Kidney epithelial cell (primary cell): ENCODE measurements at places on chromosomes 12 and 14. TPM values are rescaled to one million over a fixed set of nuclear protein-coding genes. Genes with fewer than 3 reads are reported as not detected.

ASCL1 gene
- 0.07 TPM in 1 of 2 replicates, not detected in the other for total RNA-seq

LRTM2 gene
- total RNA-seq = not detected in 2 replicates

ZFYVE21 gene
- 52.9 and 53.9 TPM in 2 replicates for total RNA-seq

TAS2R9 gene
- total RNA-seq = not detected in 2 replicates

DNA sequence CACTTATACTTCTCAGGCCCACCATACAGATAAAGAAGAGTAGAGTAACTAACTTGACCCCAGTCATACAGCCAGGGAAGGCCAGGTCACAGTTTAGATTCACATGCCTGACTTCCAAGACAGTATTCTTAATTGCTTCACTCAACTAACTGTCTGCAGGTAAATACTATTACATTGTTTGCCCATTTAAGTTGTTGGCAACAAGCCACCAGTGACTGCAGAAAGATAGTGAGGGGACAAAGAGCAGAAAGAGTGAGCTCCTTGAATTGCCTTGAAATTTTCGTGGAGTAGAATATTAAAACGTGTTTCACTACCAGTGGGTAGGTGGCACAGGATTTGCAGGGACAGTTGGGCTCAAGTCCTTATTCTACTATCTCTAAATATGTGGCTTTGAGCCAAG is 146.3 kb upstream of the RMST start:
- DNase-seq = no peak

- no peak for DNase-seq
Measured at GRCh38 chr12:128792398-128792797, 31.4 kb downstream of the SLC15A4 start.

- DNase-seq = no peak
Measured at GRCh38 chr12:48796976-48797375, 8.1 kb upstream of the ADCY6 start.

DNA sequence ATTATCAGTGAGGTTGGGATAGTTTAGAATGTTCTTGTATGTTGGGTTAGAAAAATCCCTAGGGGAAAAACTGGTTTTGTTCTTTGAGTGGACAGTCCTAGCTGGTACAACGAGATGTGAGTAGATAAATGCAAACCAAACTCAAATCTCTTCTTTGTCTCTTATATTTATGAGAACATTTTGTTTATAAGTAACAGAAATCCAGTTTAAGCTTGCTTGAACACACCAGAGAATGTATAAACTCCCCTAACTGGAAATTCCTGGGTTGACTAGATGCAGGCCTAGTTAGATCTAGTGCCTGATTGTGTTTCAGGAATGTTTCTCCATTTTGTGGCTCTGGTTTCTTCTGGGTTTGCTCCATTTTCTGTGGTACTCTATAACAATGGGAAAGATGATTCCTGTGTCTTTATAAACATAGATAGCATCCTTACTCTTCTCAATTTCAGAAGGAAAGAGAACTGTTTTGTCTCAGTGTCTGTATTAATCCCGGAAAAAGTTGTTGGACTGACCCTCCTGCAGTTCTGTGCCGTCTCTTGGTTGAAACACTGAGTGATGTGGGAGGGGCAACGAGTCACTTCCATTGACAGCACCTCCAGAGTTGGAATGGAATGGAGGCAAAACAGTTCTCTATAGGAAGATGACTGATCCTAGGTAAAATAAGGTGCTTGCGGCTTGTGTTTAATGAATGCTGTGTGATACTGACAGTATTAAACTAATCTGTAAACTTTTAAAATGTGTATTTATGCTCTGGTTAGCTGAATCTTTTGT is 244.8 kb downstream of the TMTC2 start:
- DNase-seq = no peak

DNA sequence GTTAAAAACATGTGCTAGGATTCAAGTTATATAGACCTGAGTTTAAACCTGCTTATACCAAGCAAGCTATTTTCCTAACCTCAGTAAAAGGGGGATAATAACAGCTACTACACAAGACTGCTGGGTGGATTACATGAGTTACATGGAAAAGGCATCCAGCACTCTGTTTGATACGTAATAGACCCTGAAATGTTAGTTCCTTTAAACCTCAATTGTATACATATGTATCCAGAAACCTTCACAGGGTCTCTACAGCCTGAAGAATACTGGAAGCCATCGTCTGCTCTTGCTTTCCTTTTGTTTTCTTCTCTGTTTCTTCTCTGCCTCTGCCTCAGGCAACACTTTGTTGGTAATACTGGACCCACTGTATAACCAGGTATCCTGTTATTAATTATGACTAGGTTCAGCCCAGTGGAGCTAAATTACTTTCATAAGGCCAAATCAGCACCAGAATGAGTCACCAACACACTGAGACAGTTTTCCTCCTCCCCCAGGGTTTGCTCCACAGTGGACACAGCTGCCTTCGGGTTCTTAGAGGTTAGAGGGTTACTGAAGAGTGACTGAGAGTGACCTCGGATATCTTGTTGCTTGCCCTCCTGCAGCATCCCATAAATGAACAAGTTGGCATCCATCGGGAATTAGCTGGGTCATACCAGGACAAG is 127.1 kb downstream of the CAPZA3 start:
- DNase-seq = peak; percentile 37
